SW 1271 (cell line): ENCODE measurements at places on chromosomes 3 and 15.
A peak's percentile ranks its signal among the peaks of the same experiment; 100 is the strongest.

- DNase-seq = no peak
Observed at GRCh38 chr3:170813266-170813665, 56.7 kb downstream of the RPL22L1 start.

- DNase-seq = no peak
Observed at GRCh38 chr3:23372285-23372684, 169.2 kb downstream of the UBE2E2 start.

GRCh38 chr3:177396733-177397132, 199.5 kb upstream of the TBL1XR1 start:
- DNase-seq = no peak

- DNase-seq = peak; percentile 60
Observed at GRCh38 chr3:187227658-187228258, 30.5 kb downstream of the RTP1 start.

DNA sequence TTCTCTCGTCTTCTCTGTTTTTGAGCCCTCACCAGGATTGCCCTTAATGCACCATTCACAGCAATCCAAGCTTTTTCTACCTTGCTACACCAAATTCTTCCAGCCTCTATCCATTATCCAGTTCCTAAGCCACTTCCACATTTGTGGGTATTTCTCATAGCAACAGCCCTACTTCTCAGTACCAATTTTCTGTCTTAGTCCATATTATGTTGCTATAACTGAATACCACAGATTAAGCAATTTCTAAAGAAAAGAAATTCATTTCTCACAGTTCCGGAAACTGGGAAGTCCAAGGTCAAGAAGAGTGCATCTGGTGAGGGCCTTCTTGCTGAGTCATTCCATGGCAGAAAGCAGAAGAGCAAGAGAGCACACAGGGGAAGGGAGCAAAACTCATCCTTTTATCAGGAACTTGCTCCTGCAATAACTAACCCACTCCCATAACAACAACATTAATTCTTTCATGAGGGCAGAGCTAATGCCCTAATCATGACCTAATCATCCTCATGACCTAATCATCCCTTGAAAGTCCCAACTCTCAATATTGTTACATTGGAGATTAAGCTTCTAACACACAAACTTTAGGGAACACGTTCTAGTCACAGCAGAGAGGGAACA, 9.7 kb upstream of the EIF1B start:
- no peak for DNase-seq

DNA sequence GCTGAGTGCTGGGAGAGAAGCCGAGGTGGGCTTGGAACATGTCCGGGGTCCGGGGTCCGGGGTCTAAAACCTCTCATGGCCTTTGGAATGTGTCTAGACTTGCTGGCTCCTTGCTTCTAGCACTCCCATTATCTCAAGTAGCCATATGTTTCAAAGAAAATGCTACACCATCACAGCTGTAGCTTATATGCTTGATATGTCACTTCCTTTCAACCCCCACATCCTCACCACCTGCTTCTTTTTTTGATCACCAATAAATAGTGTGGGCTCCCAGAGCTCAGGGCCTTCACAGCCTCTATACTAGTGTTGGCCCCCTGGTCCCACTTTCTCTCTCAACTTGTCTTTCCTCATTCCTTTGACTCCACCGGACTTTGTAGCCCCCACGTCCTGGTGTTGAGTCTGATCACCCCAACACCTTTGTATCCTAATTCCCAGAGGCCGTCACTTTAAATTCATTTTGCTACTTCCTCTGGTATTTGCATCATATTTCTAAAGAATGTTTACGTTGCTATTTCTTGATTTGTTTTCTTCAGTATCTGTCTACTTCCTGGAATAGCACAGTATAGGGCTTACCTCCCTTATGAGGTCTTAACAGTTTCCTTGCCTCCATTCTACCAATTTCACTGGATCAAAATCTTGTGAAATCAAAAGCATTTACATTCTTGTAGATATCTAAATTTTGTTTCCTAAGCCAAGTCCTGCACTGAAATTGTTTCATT, 71.9 kb upstream of the CHRNB4 start:
- no peak for DNase-seq

GRCh38 chr3:31505371-31506048, 27.2 kb upstream of the STT3B start:
- DNase-seq = no peak

- DNase-seq = no peak
Observed at GRCh38 chr3:187662848-187663409, 7.3 kb downstream of the SST start.

- DNase-seq = no peak
Observed at GRCh38 chr3:14244521-14245247, 66.1 kb downstream of the LSM3 start.

DNA sequence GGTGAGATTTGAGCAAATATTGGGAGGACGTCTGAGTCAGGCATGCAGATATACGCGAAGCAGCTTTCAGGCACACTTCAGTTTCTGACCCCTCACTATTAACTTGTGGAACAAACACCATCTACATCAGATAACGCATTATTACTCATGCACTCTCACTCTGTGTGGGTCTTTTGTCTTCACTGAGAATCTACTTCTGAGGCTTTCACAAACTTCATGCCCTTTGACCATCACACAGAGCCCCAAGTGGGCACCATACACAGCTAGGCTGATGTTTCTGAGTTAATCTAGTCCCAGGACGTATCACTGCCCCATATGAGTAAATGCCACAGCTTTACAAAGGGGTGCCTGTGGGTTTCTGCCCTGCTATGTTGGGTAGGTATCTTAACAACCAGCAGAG, 39.6 kb upstream of the IP6K2 start:
- DNase-seq = no peak

DNA sequence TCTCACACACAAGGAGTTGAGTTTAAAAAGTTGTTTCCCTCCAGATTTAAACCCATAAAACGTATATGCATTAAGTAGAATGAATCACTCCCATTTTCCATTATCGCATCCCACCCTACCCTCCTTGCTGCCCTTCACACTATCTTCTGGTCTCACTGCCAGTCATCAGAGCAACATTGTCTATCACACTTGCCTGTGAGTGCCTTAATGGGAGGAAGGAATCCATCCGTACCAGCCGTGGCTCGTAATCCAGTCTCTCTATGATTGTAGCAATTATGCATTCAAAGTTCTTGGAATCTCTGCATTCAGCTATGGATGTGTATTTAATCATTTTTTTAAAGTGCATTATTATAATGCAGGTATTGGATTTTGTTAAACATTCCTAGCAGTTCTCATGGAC, 1.9 kb downstream of the TMEM266 start:
- DNase-seq = no peak

DNA sequence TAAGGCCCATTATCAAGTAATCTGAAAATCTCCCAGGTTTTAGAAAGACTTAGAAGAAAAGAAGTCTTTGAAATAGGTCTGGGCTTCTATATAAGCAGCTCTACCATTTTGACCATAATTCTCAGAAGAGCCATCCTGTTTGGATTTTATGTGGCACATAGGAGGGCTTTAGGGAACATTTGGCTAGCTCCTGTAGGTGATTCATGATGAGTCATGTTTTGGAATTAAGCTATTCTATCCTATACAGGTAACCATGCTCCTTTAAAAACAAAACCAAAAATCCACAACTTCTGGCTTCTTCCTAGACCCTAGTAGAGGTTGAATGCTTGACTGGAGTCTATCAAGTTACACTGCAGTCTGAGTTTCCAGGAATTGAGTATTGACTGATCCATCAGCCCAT, 8.9 kb downstream of the SST start:
- DNase-seq = no peak

DNA sequence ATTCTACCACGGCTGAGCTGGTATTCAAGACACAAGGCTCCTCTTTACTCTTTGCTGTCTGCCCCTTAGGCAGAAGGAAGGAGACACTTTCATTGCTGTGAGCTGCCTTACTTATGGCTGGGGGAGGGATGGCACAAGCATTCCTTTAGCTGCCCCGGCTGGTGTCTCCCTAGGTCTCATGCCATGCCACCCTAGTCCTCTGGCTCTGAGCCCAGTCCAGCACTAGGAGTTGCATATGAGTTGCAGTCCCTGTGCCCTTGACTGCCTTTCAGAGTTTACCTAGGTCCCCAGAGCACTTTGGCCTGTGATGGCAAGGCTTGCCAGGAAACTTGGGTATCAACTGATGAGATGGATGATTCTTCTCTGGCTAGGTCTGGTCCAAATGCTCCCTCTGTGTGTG, 296.4 kb downstream of the RBMS3 start:
- DNase-seq = no peak

- DNase-seq = no peak
Observed at GRCh38 chr15:64249406-64249805, 86.6 kb upstream of the PPIB start.

- no peak for DNase-seq
Observed at GRCh38 chr3:182083112-182083511, 371.4 kb downstream of the SOX2 start.

DNA sequence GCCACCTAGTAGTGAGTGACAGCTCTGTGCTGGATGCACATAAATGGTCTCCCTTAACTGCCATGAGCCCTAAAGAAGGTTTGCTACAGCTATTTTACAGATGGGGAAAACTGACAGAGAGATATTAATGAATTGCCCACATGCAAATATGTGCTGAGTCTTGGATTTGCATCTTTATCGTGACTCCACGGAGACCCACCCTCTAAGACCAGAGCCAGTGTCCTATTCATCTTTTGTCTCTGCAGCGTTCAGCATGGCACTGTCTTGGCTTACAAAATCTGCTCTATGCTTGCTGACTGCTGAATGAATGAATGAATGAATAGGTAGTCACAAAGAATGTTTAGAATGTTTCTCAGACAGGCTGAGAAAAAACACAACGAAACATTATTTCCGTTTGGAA, 48.3 kb downstream of the BTD start:
- DNase-seq = no peak

- DNase-seq = no peak
Observed at GRCh38 chr3:120566243-120566975, 29.7 kb upstream of the NDUFB4 start.

DNA sequence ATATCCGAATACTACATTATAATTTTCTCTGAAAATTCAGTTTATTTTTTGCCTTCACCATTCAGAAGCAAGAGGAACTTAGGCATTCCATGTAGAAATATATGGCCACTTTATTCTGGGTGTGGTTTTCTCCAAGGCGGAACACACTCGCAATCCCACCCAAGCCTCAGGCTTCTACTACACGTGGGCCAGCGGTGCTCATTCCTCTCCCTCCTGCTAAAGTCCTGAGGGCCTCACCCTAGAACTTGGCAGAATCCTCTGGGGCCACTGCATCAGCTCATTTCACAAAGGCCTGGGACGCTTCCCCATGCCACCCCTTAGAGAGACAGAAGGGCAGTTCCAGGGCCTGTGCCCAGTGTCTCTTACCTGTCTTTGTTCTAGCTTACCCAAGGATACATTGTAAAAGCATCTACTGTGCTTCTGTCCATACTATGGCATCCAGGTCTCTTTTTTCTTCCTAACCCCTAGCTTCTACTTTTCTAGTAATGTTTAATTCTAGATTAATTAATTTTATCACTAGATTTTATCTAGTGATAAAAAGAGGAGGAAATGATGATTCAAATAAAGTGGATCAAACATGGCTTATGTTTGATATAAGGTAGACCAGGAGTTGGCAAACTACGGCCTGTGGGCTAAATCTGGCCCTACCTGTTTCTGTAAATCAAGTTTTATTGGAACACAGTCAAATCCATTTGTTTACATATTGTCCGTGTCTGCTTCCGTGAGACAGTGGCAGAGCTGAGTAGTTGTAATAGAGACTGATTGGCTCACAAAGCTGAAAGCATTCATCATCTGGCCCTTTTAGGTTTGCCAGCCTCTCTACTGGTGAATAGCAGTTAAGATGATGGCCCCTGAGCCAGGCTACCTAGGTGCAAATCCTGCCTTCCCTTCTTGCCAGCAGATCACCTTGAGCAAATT, 29.8 kb downstream of the LARS2 start:
- DNase-seq = no peak

DNA sequence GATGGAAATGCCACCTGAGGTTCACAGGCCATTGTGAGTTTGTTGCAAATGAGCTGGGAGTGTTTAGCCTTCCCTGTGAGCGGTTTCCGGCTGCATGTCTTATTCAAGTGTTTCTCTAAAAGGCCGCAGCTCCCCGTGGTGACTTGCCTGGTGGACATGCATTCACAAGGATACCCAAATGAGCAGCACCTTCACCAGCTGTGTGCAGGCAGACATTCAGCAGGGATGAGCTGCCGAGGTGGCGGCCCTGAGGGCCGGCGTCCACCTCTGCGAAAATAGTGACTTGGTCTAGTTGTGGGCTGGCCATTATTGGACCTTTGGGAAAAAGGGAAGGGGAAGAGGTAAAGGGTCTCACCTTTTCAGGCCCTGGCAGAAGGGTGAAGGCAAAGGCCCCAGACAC, 23.4 kb downstream of the SPSB4 start:
- DNase-seq = no peak

- DNase-seq = peak; percentile 66
Observed at GRCh38 chr3:94440767-94441493, 378.1 kb downstream of the NSUN3 start.

- DNase-seq = no peak
Observed at GRCh38 chr3:151047636-151048035, 37.8 kb upstream of the MED12L start.

DNA sequence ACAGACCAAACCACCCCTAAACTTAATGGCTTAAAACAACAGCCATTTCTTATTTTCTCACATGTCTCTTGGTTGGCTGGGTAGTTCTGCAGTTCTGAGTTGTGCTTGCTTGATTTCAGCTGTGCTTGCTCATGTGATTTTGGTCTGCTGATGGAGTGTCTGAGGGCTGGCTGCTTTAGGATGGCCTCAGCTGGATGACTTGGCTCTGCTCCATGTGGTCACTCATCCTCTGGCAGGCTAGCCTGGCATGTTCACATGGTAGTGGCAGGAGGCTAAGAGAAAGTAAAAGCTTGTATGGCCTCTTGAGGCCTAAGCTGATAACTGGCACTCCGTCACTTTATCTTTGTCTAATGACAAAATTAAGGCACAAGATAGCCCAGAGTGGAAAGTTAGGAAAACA, 4.1 kb downstream of the SV2B start:
- no peak for DNase-seq

GRCh38 chr3:82002986-82003642, 241.7 kb upstream of the GBE1 start:
- no peak for DNase-seq

- DNase-seq = no peak
Observed at GRCh38 chr15:96002890-96003859, 327.3 kb upstream of the NR2F2 start.

DNA sequence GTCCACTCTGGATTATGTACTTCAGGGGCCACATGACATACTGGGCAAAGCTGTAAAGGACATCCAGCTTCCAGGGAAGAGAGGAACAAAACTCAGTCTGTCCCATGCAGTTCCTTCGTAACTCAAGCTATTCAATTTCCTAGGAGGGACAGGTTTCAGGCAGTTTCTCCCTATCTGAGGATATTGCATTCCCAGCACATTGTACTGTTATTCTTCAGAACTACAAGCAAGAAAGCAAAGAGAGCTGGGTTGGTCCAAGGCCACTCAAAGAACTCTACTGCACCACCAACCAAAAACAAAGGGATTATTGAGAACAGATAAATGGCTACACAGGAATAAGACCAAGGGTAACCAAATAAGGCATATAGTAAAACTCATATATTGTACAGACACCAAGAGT, 117.6 kb upstream of the ARL6 start:
- no peak for DNase-seq
